ENCODE measurements at places on chromosomes 11 and 22.
A peak's percentile ranks its signal among the peaks of the same experiment; 100 is the strongest.

GRCh38 chr22:31230871-31231621, 18.9 kb downstream of the LIMK2 start:
- DNase-seq, result peak; percentile 32

- no peak for DNase-seq
These were observed 711.1 kb upstream of the LRRC4C start for GRCh38 chr11:42170601-42171000.

DNA sequence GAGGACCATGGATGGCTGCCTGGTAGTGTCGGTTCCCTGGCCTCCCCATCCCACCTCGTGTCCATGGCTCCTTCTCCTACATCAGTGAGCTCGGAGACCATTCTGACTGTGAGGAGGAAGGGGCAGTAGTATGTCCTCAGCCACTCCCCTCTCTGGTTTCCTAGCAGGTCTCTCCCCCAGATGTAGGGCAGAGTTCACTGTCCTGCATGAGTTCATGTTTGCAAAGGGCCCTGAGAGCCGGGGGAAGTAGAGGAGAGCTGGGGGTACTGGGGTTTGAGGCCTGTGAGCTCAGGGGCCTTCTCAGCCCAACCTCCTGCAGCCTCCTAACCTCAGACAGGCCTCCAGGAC, 18.4 kb upstream of the ST3GAL4 start:
- DNase-seq, result no peak

DNA sequence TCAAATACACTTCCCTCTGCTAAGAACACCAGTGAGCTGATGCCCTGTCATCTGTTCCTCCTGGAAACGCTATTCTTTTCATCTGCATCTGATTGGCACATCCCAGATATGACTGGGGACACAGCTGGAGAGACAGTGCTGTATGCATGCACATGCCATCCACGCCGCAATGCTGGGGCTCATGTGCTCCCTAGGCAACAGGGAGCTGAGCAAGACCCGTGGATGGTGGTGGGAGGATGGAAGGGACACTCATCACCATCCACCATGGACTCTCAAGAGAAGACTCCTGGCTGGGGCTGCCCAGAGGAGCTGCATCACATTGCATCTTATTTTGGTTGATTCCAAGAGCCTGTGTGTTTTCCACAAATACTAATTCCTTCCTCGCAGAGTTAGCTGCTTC, 534.9 kb downstream of the OPCML start:
- DNase-seq, result no peak

DNA sequence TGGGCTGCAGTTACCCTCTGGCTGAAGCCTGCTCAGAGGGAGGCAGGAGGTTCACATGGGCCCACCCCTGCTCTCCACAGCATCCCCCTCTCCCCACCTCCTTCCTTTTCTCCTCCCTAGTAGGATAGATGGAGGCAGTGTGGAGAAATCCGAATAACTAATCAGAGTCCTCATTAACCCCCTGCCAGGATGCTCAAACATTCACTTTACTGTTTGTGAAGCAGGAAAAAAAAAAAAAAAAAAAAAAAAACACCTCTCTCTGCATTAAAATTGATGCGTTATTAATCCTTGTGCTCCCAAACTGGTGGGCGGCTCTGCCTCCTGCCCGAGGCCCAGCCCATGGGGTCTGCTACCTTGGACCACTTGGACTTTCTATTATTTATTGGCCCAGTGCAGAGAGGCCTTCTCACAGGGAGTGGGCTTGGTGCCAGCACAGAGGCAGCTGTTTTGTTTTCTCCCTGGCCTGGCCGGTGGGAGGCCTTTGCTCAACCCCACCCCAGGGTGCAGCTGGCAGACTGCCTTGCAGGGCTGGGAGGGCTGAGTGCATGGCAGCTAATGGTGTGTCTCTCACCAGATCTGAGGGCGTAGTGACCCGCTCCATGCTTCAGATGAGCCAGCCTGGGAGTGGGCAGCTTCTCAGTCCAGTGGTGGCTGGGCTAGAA, 150.7 kb downstream of the PKNOX2 start:
- DNase-seq, result no peak

DNA sequence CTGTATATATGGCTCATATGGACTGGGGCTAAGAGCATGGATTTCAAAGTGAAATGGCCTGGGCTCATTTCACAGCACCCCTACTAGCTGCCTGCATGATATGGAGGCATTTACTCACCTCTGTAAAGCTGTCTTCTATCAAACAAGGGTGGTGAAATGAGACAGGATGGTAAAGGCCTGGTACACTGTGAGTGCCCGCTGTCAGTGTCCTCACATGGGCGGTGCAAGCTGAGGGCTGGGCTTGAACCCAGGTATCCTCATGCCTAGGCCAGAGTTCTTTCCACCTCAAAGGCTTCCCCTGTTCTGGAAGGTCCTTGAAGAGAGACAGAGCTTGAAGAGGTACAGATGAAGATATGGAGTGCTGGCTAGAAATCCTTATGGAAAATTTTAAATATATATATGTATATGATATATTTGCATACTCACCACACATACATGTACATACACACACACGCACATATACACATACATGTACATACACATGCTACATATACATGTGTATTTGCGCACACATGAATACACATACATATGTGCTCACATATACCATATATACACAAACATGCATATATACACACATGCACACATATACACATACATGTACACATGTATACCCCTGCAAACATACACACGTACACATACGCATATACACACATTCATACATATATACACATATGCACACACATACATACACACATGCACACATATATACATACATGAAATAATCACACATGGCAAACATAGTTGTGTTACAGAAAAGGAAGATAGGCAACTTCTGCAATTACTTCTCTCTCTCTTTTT, 44.7 kb downstream of the MICAL2 start:
- DNase-seq, result no peak

GRCh38 chr11:83836065-83836464, 549.9 kb upstream of the CCDC90B start:
- no peak for DNase-seq

DNA sequence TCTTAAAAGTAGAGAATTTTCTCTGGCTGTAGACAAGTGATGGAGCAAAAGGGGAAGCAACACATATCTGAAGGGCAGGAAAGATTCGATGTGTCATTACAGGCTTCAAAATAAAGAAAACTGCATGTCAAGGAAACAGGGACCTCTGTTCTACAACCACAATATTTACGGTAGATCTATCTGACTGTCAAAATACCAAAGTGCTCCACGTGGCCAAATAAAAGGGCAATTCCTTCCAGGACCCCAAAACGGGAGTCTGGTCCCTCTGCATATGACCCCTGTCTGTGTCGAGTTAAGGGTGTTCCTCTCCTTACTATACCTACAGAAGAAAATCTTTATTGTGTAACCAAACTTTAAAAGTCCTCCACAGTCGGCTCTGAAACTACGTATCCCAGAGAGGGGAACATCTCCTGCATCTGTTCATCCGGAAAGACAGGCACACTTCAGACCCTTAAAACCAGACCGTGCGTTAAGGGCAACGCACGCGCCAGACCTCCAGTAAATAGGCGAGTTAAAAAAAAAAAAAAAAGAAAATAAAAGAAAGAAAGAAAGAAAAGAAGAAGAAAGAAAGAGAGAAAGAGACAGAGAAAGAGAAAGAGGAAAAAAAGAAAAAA, 756 bp downstream of the CLNS1A start:
- no peak for DNase-seq

DNA sequence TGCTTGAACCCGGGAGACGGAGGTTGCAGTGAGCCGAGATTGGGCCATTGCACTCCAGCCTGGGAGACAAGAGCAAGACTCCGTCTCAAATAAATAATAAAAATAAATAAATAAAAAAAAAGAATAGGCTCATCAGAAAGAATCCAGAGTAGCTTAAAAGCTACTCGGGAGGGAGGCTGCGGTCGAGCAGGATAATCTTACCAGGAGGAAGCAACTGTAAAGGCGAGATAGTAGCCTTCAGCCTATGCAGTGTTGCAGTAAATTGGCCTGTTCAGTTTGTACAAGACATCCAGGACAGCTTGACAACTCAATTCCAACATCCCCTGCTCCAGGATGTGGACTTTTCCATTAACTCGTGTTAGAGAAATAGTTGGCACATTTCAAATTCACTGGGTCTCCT, 1164.7 kb downstream of the LRRC4C start:
- DNase-seq, result no peak

DNA sequence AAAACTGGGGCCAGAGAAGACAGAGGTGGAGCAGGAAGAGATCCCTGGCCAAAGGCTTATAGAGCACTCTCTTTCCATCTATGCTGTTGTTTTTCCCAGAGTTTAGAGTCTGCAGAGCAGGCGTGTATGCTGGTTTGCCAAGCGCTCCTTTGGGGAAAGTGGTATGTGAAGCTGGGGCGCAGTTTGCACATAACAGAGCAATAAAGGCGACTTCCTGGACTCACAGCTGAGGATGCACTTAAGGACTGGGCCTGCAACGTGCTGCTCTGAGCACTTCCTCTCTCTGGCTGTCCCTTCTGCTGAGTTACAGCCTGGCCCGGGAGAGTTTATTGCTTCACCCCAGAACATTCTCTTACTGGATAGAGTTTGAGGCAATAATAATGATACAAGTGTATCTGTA, 41.7 kb downstream of the THAP12 start:
- no peak for DNase-seq

GRCh38 chr11:63892228-63892627, 24.7 kb downstream of the RCOR2 start:
- no peak for DNase-seq

- DNase-seq, result no peak
These were observed 50.9 kb upstream of the RTL6 start for GRCh38 chr22:44548981-44549380.

- no peak for DNase-seq
These were observed 31.7 kb upstream of the TOP3B start for GRCh38 chr22:22014285-22014659.

- no peak for DNase-seq
These were observed 66.9 kb downstream of the BBOX1 start for GRCh38 chr11:27107548-27107947.

DNA sequence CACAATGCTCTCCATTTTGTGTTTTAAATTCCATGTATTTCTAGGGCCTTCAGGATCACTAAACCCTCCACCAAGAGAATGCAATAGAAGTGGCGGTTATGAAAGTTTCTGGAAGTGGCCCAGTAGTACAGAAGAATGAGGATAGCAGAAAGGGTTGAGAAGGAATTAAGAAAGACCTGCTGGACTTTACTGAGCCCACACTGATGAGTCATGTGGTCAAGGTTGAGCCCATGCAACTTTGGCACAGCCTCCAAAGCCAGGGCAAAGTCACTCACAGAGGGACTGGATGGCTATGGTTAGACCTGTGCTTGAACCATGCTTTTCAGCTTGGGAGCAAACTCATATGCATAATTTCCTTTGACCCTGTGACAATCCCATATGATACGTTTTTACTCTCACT, 102.9 kb upstream of the PLET1 start:
- no peak for DNase-seq

GRCh38 chr11:77287136-77287535, 14.3 kb downstream of the GDPD4 start:
- DNase-seq, result no peak

DNA sequence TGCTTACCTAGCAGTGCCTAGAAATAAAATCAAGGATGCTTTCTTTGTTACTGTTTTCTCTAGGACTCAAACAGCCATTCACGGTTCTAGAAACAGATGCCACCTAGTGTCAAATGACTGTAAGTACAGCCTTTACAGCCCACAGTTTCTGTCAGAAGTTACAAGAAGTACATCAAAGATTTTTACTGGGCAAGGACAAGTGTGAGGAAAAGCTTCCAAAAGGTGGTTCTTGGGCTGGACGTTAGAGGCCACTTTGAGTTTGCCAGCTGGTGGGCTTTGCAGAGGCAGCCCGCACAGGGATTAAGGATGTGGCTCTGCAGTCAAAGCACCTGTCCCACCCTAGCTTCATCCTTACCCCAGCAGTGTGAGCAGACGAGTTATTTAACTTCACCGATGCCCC, 6.9 kb downstream of the KMT5B start:
- DNase-seq, result no peak

DNA sequence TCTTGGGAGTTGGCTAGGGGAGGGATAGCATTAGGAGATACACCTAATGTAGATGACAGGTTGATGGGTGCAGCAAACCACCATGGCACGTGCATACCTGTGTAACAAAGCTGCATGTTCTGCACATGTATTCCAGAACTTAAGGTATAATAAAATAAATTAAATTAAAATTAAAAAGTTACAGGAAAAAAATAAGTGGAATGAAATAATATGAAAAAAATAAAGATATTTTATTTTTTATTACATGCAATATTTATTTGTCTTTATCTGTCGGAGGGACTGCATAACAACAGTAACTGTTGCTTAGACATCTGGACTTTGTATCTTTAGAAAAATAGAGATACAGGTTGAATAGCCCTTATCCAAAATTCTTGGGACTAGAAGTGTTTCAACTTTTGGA, 597.4 kb upstream of the CCDC179 start:
- DNase-seq, result no peak

GRCh38 chr11:61890529-61891330, 615 bp downstream of the FADS3 start:
- no peak for DNase-seq

GRCh38 chr22:46728470-46728869, 9.6 kb downstream of the CERK start:
- no peak for DNase-seq

DNA sequence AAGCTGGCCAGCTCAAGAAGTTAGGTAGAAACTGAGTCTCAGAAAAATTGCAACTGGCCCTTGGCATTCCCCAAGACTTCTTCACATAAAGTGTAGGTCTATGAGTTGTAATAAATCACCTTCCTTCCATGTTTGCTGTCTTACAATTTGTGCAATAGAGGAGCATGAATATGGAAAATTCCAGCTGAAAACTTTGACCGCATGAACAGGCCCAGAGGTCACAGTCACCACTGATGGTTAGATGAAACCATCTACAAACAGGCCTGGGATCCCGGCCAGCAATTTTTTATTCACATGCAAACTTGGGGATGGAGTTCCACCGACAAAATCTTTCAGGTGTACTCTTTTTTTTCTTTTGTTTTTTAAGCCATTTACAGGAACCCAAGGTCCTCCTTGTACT, 88.1 kb downstream of the SERGEF start:
- no peak for DNase-seq

All from activated CD4-positive, CD25-positive, alpha-beta regulatory T cell (primary cell).